ENCODE measurements at places on chromosomes 16 and 17.
A peak's percentile ranks its signal among the peaks of the same experiment; 100 is the strongest.

DNA sequence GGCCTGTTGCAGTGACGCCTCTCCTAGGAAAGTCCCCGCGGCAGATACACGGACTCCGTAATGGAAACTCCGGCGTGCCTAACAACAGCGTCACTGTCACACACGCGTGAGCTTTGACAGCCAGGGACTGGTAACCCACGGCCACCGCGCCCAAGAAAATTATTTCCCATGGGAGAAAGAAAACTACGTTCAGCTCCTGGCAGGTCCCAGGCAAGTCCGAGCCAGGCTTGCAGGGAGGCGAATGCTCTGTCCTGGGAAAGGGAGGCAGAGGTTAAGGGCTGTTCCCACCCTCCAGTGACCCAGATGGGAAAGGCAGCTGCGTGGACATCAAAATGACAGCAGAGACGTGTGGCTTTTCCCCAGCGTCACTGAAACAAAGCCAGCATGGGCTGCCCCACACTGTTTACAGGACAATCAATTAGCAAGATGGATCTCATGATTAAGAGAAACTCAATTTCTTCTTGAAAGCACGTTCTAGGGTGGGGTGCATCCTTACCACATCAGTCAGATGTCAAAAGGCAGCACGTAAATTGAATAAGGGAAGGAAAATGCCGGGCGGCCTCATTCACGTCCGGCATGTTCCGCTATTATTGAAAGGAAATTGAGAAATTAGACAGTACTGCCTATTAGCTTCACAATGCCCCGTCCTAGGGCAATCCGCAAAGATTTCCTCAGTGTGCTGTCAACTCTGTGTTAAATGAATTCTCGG, 82.5 kb downstream of the NXN start:
- H3K4me1 ChIP-seq = peaks cover 20% of the 10 kb centered on the region
- no peaks in the 10 kb centered on the region for H3K27me3 ChIP-seq
- no peak overlapping the region for H3K4me3 ChIP-seq
- DNase-seq = no peak
- H3K27ac ChIP-seq = peak overlapping the region; percentile 49

- H3K36me3 ChIP-seq = no peaks in the 10 kb centered on the region
- peak overlapping the region; percentile 19 for H3K4me3 ChIP-seq
- H3K27ac ChIP-seq = no peak overlapping the region
- peaks cover 5% of the 10 kb centered on the region for H3K4me1 ChIP-seq
- no peaks in the 10 kb centered on the region for H3K27me3 ChIP-seq
Observed at GRCh38 chr17:82649501-82650261, 1.4 kb upstream of the WDR45B start.

- H3K27me3 ChIP-seq = no peaks in the 10 kb centered on the region
- H3K4me1 ChIP-seq = no peaks in the 10 kb centered on the region
- H3K4me3 ChIP-seq = no peak overlapping the region
- no peak for DNase-seq
- no peaks in the 10 kb centered on the region for H3K36me3 ChIP-seq
Observed at GRCh38 chr16:63714876-63715275, 1407.0 kb downstream of the CDH11 start.

- no peak for DNase-seq
- no peak overlapping the region for H3K27ac ChIP-seq
- no peaks in the 10 kb centered on the region for H3K27me3 ChIP-seq
- no peak overlapping the region for H3K4me3 ChIP-seq
- no peaks in the 10 kb centered on the region for H3K36me3 ChIP-seq
Observed at GRCh38 chr16:68636064-68636560, 9.0 kb upstream of the CDH3 start.

DNA sequence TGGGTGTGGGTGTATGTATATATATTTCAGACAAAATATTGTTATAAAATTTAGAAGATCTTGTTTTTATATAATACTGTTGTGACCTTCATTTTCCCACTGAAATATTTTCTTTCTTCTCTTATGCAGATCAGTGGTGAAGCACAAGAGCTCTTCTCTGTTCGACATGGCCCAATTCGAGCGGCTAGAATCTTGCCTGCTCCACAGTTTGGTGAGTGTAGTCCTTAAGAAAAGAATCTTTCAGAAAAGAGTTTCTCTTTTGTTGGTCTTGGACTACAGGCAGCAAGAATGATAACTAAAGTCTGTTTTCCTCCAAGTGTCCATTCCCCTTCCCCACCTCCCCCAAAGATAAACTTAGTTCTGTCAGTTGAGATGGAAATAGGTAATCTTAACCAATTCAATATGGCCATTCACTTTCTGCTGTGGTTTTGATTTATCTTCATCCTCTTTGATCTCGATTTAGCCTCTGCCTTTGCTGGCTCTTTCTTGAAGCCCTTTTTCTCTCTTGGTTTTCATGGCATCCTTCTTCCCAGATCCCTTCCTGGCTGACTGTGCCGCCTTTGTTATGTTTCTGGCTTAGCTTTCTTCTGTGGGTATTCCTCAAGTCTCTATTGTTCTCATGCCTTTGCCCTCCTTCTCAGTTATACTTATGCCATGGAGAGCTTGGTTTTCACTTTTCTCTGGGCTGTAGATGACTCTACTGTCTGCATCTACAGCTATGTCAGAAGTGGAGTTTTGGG, 69.6 kb downstream of the BCAS3 start:
- no peaks in the 10 kb centered on the region for H3K27me3 ChIP-seq
- DNase-seq = peak; percentile 14
- no peak overlapping the region for H3K4me3 ChIP-seq
- peaks cover 6% of the 10 kb centered on the region for H3K4me1 ChIP-seq

DNA sequence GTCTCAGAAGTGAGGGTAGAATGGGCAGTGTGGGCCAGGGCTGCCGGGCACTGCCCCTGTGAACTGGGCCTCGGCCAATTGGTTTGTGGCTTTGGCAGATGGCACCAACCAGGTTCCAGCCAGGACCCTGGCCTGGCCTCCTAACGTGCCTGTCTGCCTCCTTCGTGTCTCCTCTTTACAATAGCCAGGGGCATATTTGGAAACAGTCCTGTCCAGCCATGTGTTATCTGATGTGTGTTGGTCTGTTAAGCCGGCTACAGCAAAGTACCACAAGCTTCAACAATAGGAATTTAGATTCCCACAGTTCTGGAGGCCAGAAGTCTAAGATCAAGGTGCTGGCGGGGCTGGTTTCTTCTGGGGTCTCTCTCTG, 14.6 kb downstream of the CRISPLD2 start:
- no peak overlapping the region for H3K27ac ChIP-seq
- peaks cover 3% of the 10 kb centered on the region for H3K27me3 ChIP-seq
- no peaks in the 10 kb centered on the region for H3K4me1 ChIP-seq
- no peaks in the 10 kb centered on the region for H3K36me3 ChIP-seq
- DNase-seq = no peak
- H3K4me3 ChIP-seq = no peak overlapping the region

Measured in neuronal stem cell (in vitro differentiated cells).